Renal cortex interstitium (tissue), 15 donors: ENCODE measurements at places on chromosomes 16 and 17. TPM values are rescaled to one million over a fixed set of nuclear protein-coding genes. Genes with fewer than 3 reads are reported as not detected.

Gene SPNS2
- polyA plus RNA-seq = 45.7 TPM

Gene CRYBA1
- not detected for polyA plus RNA-seq

Gene SLC16A3
- 9.0 TPM for polyA plus RNA-seq

Gene CMTM2
- polyA plus RNA-seq = 0.39 TPM

Gene SLC47A1
- polyA plus RNA-seq = 16.6 TPM

Gene NEK8
- 8.4 TPM for polyA plus RNA-seq

Gene LRRC46
- polyA plus RNA-seq = 3.6 TPM

Gene SP6
- 3.9 TPM for polyA plus RNA-seq

Gene STARD3
- polyA plus RNA-seq = 47.2 TPM

Gene LRRC36
- polyA plus RNA-seq = 11.5 TPM

Gene KANSL1
- polyA plus RNA-seq = 85.7 TPM

Gene TBC1D3C
- not detected for polyA plus RNA-seq

Gene DNAAF1
- polyA plus RNA-seq = 3.6 TPM

Gene PRSS27
- polyA plus RNA-seq = 1.8 TPM

Gene TMEM92
- polyA plus RNA-seq = 3.1 TPM

Gene PPY
- polyA plus RNA-seq = not detected

Gene ZG16B
- not detected for polyA plus RNA-seq

Gene SLC47A2
- polyA plus RNA-seq = 7.8 TPM

Gene ABCA9
- 2.2 TPM for polyA plus RNA-seq

Gene CCDC102A
- 13.7 TPM for polyA plus RNA-seq

Gene SRCIN1
- 5.3 TPM for polyA plus RNA-seq

Gene NEUROD2
- 0.09 TPM for polyA plus RNA-seq

Gene PHKB
- polyA plus RNA-seq = 85.8 TPM

Gene ZNF287
- 9.9 TPM for polyA plus RNA-seq

Gene IFI35
- polyA plus RNA-seq = 9.3 TPM

Gene CACNG5
- 3.1 TPM for polyA plus RNA-seq

Gene ABCA5
- polyA plus RNA-seq = 28.9 TPM

Gene KRT40
- not detected for polyA plus RNA-seq

Gene TEX14
- 0.70 TPM for polyA plus RNA-seq

Gene FZD2
- 32.3 TPM for polyA plus RNA-seq

Gene STUB1
- polyA plus RNA-seq = 97.8 TPM

Gene IL17C
- not detected for polyA plus RNA-seq
